Non-pigmented ciliary epithelial cell (primary cell): ENCODE measurements at places on chromosomes 1 and 21.
A peak's percentile ranks its signal among the peaks of the same experiment; 100 is the strongest.

DNA sequence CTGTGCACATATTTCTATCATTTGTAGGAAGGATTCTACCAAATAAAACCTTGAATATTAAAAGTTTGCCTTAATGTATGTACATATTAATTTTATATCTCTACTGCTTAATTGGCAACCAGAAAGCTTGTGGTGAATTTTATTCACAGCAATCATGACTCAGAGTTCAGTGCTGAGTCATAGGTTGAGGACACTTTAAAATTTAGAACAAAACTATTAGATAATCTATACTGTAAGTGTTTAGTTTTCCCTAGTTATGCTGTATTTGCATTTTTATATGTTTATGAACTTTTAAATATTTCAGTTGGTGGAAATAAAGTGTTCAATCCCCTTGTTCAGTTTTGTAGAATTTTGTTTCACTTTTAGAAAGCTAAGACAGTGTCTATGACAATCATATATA, 841.5 kb downstream of the KCNT2 start:
- DNase-seq, result no peak

DNA sequence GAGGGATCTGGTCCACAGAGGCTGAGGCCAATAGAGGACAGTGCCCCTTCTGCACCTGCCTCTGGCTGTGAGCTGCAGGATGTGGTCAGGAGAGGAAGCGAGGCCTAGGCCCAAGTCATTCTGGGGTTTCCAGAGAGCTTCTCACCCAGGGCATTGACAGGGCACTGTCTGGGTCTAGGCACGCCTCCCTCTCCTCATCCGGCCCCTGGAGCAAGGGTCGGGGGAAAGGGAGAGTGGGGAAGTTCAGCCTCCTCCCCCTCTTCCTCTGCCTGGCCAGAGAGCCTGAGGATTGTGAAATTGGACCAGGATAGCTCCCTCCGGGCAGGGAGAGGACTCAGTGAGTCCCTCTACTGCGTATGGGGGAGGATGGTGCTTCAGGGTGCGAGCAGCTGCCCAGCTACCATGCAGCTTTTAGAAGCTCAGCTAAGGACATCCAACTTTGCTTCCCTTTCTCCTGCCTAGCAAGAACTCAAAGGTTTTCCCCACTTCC, 6.3 kb upstream of the INAVA start:
- DNase-seq, result no peak

- no peak for DNase-seq
Observed at GRCh38 chr1:93740601-93741031, 59.0 kb upstream of the BCAR3 start.

- no peak for DNase-seq
Observed at GRCh38 chr1:3271866-3272265, 182.6 kb upstream of the ARHGEF16 start.

- peak; percentile 46 for DNase-seq
Observed at GRCh38 chr1:209569455-209570207, 13.9 kb upstream of the CAMK1G start.

GRCh38 chr1:90959352-90960206, 62.3 kb downstream of the ZNF644 start:
- peak; percentile 23 for DNase-seq

DNA sequence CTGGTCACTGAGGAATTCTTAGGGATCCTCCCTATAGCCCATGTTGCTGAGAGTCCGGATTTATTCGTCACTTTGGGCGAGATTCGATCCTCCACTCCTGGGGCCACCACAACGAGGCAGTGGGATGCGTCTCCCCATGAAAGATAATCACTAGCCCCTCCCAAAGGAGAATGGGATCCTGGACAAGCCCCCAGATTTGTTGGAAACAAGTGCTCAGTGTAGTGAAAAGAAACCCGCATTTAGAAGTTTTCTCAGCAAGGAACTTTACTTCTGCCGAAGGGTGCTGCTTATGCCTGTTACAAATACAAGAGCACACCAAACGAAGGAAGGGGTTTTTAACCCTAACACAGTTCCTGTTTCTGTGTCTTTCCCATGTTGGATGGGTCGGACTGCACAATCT, 83.3 kb downstream of the ZFYVE9 start:
- DNase-seq, result no peak

- no peak for DNase-seq
Observed at GRCh38 chr1:204087893-204088528, 15.1 kb downstream of the SOX13 start.

- no peak for DNase-seq
Observed at GRCh38 chr1:117537291-117537920, 68.4 kb upstream of the TENT5C start.

DNA sequence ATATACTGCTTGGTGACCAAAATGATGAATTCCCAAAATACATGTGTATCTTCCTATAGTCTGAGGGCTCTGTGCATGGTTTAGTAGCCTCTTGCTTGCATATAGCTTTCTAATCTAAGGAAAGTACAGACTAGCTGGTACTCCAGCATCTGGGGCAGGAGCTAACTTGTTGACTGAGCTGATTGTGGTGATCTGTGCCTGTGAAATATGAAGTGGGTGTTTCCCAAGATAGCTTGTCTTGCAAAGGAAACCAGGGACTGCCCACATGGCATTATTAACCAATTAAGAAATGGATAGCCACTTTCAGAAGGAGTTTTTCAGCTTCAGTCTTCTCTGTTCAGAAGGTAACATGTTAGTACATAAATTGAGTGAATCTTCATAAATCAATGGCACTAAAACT, 219.8 kb downstream of the NEGR1 start:
- DNase-seq, result peak; percentile 9

DNA sequence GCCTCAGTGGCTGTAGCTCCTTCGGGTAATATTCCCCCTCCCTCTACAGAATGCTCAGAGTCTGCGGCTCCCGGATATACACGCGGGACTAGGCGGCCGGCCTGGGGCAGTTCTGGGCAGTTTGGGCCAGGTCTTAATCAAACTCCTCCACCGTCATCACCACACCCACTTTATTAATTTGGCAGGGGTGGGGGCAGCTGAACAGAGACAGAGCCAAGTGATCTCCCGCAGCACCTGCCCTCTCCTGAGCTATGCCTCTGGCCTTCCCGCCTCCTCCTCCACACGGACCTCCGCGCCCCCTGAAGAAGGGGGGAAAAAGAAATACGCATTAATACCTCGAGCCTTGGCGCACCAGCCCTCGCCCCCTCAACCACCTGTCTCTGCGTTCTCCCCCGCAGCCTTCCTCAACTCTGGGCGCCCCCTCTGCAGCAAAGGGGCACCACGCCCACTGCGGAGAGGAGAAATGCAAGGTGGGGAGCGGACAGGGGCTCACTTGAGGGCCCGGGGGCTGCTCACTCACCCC, 42.6 kb downstream of the CD34 start:
- DNase-seq, result no peak

- no peak for DNase-seq
Observed at GRCh38 chr21:17386498-17386897, 126.3 kb upstream of the CXADR start.

- no peak for DNase-seq
Observed at GRCh38 chr1:226066415-226067078, 4.0 kb downstream of the H3-3A start.

GRCh38 chr21:17901458-17902079, 82.4 kb upstream of the C21orf91 start:
- DNase-seq, result no peak

DNA sequence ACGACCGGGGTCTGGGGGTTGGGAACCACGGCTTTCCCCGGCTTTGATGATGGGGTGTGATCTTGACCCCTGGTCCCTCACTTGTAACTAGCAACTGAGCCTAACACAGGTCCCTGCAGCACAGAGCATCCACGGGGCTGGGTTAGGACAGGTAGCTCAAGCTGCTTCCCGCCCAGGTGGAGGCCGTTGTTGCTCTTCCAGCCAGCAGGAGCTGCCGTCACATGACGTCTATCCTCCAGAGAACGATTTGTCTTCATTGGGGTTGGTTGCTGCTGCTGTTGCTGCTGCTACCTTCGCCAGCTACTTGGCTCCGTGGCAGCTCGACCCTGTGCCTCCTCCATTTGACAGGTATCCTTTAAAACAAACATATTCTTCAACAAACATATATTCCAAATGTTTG, 74.3 kb upstream of the ADAR start:
- no peak for DNase-seq

- no peak for DNase-seq
Observed at GRCh38 chr1:15222653-15223303, 24.2 kb upstream of the FHAD1 start.

DNA sequence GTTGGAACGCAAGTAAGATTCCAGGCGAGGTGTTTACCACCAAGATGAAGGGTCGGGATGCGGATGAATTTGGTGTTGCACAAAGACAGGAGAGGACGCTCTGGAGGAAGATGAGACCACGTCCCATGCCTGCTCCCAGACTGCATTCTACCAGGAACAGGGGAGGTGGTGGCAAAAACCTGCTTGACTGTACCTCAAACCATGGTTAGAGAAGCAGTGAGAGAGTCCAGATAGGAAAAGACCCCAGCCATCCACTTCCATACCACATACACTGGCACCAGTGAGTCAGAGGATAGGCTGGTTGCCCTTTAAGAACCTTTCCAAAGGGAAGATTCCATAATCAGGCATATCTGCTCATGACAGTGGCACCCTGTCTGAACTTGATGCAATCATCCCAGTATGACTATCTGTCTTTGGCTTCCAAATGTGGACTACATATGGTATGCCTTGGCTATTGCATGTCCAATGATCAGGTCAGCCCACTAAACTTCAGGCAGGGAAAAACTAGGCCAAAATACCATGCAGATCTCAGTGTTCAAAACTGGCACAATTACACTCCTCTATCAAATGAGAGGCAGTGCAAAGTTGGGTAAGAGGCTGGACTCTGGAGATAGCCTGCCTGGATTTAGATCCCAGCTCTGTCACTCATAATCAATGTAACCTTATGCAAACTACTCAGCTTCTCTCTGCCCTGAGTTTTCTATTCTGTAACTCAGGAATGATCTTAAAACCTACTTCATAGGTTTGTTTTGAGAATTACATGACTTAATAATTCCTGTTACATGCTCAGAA, 20.6 kb downstream of the NPR1 start:
- DNase-seq, result no peak

DNA sequence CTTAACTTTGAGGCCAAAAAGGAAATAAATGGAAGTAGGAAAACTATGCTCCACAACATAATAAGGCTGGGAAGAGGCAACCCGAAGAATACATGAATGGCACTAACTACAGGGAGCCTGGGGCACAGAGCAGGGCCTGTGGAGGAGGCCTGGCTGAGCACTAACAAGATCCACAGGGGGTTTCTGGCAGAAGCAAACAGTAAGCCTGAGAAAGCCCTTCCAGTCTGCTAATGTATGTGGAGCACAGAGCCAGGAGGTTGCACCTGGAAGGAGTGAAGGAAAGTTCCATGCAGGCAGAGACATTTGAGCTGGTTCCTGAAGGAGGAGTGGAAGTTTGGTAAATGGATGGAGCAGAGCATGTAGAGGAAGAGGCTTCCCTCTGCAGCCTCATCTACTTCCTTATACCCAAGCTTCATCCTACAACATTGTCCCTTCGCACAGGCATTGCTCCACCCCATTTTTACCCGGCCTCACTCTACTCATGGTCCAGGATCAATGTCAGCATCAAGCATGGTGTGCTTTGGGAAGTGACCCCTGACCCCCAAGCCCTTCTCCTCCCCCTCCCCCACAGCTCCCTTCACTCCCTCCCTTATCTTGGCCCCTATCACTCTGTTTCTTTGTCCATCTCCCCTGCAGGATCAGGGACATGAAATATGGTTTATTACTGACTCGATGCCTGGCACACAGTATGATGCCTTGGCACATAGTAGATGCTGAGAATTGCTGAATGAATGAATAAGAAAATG, 23.3 kb downstream of the SHISA4 start:
- DNase-seq, result no peak

- DNase-seq, result no peak
Observed at GRCh38 chr1:230224101-230224960, 157.3 kb downstream of the GALNT2 start.

DNA sequence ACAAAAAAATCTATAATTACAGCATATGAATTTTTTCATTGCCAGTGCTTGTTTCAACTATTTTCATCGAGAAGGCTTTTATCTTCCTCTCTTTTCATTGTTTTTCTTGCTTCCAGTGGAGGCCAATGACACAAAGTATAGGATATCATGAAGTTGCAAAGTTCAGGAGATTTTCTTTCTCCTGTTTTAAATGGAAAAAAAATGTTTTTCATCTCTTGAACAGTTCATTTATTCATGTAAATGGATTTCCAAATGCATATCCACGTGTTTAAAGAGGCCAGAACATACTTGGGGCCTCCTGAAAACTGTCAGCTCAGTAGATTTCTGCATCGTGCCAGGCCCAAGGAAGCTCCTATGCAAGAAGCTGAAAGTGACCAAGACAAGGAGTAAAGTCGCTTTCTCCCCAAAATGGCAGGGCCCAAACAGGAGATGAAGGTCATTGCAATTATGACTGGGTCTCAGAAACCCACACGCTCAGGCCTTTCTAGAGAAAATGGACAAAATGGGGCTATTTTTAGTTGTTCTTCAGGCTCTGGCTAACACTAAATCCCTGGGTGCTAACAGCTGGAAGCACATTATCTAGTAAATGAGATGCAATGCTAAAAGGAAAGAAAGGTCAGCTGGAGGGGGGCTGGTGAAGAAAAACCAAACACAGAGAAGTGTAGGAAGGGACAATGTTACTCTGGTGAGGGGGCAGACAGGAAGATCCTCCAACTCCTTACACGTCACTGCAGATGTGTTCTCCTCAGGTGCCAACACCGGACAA, 136.9 kb upstream of the C8B start:
- no peak for DNase-seq

- DNase-seq, result no peak
Observed at GRCh38 chr1:7878027-7878426, 25.2 kb upstream of the UTS2 start.

DNA sequence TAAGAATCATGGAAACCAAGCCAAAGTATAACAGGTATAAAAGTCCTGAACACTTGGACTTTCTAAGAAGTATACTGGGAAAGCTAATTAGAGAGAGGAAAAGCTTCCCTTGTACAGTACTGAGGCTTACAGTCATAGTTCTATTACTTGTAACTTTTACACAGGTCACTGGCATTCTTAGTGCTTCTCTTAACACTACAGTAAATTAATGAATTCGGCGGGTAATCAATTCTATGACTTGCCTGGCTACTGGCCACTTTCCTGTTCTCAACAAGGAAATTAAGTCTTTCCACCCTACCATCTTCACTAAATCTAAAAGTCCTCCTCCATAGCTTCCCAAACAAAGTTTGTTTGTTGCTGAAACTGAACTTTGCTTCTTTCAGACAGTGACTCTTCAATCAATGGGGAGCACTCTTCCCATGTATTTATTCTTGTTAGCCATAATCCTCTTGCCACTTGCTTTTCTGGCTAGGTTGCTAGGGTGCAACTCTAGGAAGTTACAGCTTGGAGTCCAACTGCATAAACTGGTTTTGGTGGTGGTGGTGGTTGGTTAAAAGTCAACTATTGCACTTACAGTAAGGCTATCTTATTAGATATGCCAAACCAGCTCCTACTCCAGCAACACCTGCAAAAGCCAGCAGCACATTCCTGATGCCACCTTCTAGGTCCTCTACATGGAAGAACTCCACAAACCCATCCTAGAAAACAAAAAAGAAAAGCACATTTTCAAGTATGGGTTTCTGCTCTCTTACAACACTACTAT, 2.4 kb downstream of the MCL1 start:
- DNase-seq, result no peak
